ENCODE measurements at places on chromosomes 5 and 9. TPM values are rescaled to one million over a fixed set of nuclear protein-coding genes. Genes with fewer than 3 reads are reported as not detected.
A peak's percentile ranks its signal among the peaks of the same experiment; 100 is the strongest.

GADD45G gene
- total RNA-seq, result 0.20 TPM

HTR1A gene
- total RNA-seq, result 0.35 TPM

FOXD4L6 gene
- 0.10 TPM for total RNA-seq

CCDC112 gene
- total RNA-seq, result 12.2 TPM

IFNE gene
- total RNA-seq, result 9.5 TPM

SLC4A9 gene
- not detected for total RNA-seq

ZNF462 gene
- 36.1 TPM for total RNA-seq

HSPA9 gene
- total RNA-seq, result 386 TPM

SLC6A19 gene
- total RNA-seq, result not detected

ADRB2 gene
- 7.6 TPM for total RNA-seq

ENDOG gene
- total RNA-seq, result 31.3 TPM

DNA sequence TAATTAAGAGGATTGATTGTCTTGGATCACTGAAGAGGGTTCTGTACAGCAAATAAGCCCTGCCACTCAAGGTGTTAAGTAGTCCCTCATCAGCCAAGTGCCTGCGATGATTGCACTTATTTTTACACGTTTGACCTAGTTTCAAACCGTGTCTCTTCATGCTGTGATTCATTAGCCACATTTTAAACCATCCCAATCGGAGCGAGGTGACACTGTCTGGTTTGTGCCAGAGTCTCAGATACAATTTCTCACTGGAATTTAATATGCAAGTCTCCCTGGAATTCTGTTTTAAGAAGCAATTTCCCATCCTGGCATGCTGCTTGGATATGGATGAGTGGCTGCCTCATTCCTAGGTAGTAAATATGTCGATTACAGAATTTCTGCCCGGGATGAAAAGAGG is 1.6 kb downstream of the INSYN2B start:
- peak; percentile 54 for DNase-seq

- DNase-seq, result peak; percentile 16
Observed at GRCh38 chr5:56759521-56760216, 55.7 kb upstream of the MAP3K1 start.

DNA sequence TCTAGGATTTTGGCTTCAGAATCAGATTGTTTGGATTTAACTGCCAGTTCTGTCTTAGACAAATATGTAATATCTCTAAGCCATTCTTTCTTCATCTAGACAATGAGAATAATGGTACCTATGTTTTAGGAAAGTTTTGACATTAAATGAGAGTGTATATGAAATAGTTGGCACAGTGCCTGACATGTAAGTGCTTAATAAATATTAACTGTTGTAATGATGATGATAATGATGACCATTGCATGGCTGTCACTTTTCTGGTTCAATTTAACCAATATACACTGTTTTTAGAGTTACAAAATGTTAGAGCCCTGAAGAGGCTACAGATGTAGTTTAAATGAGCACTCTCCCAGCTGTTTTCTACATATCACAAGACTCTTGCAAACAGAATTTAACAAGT is 131.7 kb downstream of the RANBP17 start:
- DNase-seq, result no peak

DNA sequence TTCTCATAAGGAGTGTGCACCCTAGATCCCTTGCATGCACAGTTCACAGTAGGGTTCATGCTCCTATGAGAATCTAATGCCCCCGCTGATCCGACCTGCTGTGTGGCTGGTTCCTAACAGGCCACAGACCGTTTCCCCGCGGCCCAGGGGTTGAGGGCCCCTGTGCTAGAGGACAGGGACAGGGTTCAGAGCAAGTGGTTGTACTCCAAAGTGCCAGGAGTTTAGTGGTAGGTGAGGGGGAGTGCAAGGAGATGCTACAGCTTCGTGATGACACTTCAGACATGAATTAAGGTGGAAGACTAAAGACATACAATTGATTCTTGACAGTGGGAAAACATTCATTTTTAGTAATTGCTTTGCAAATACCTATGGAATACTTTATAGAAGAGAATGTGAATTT is 40.5 kb downstream of the SNX24 start:
- DNase-seq, result no peak

- DNase-seq, result peak; percentile 86
Observed at GRCh38 chr9:130239741-130240241, 25.8 kb upstream of the HMCN2 start.

DNA sequence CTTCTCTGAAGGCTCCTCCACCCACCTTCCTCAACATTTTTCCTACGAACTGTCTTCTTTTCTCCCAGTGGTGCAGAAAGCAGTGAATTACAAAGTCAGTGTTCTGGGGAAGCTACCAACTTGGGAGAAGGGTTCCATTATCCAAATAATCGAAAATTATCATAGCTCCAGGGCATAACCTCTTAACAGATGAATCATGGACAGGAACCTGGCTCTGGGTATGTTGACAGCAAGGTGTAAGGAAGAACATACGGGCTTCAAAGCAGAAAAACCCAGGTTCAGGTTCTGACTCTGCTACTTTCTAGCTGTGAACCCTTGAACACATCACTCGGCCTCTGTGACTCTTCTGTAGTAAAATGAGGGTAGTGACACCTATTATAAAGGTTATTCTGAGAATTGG is 351.3 kb downstream of the ENC1 start:
- DNase-seq, result no peak
